ENCODE measurements at places on chromosomes 3 and 15.

- no peak for DNase-seq
These were observed 213.5 kb upstream of the PRICKLE2 start for GRCh38 chr3:64438812-64439211.

- DNase-seq = no peak
These were observed 6.5 kb downstream of the KLF13 start for GRCh38 chr15:31333119-31333518.

DNA sequence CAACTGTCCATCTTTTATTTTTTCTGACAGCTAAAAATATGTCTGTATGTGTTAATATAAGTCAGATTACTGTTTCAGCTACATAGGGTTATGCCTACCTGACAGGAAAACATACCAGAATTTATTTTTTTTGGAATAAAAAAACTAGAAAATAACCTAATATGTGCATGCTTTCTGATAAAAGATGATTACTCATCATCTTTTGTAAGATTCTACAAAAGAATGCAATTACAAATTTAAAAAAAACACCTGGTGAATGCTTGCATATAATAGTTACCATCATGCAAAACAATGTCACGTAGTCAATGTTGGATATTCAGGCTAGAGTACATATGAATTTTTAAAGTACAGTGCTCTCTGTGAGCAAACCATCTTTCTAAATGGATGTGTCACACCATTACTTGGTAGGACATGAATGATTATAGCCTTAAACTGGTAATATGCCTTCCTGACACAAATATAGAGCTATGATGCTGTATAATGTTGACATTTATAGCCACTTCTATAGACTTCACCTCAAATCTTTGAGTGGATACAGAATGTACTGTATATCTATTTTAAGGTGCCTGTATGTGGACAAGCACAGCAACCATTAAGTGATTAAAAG lies 180.6 kb downstream of the EPHA3 start:
- DNase-seq = no peak

DNA sequence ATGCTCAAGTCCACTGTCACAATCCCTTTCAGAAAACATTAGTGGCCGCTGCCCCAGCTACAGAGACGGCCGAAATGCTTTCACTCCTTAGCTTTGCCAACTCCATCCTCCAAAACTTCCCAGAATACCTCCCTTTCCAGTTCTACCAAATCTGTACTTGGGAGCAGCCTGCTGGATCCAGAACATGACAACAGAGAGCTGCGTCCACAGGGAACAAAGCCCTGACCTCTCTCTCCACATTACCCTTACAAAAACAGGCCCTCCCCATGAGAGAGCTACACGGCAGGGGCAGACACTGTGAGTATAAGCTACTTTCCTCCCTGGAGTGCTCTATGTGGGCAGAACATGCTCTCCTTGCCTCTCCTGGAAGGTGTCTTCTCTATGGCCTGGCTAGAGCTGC lies 6.3 kb downstream of the RBM15B start:
- DNase-seq = no peak

- no peak for DNase-seq
These were observed 38.7 kb upstream of the FAH start for GRCh38 chr15:80114114-80114513.

Data from activated CD4-positive, CD25-positive, alpha-beta regulatory T cell treated with anti-CD3 and anti-CD28 coated beads, Interleukin-2, amount 50 U/mL, for 72 hours (primary cell).